ENCODE measurements at places on chromosomes 3 and 15. TPM values are rescaled to one million over a fixed set of nuclear protein-coding genes. Genes with fewer than 3 reads are reported as not detected.

Gene CHRM5
- total RNA-seq: not detected

DNA sequence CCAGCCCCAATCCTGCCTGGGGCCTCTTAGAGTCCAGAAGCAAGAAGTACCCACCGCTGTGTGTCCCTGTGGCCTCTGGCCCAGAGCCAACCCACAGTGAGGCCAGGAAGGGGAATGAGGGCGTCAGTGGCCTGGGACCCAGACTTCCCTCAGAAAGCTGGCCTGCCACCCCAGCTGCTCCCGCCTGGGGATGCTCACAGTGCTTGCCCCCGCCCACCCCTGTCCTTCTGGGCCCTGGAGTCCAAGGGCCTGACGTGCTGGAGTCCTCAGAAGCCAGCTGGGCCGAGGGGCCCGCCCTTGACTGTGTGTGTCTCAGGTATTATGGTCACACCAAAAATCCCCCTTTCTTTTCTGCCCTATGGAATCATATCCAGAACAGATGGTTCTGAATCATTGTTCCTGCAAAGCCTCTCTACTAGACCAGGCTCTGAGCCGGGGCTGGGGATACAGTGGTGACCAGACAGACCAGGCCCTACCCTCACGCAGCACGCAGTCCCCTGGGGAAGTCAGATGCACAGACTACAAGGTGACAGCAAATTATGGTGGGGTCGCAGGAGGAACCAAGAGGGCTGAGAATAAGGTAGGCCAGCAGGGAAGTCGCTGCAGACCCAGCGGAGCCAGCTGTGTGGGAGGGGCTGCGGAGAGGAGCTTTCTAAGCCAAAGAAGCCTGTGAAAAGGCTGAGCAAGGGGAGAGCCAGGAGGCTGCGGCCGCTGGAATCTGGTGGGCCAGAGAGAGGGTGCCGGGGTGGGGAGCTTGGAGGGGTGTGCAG is 99.1 kb downstream of the VGLL4 start:
- no peak for DNase-seq

- no peak for DNase-seq
Measured at GRCh38 chr3:3302964-3303363, 123.5 kb upstream of the CRBN start.

DNA sequence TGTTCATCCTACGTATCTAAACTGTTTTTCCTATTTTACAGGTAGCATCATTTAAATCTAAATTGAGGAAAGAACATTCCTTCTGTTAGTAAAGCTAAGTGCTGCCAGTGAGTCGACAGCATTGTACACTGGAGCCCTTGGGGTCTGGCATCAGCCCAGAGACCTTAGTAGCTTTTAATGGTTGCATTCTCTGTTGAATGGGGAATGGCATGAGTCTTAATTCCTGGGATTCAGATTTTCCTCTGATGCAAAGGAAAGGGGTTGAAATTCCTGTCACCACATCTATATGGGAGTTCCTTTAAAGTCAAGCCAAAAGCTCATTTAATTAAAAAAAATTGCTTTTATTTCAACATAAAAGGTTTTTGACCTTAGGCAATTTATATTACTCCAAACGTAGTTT is 148.4 kb upstream of the GBE1 start:
- no peak for DNase-seq

DNA sequence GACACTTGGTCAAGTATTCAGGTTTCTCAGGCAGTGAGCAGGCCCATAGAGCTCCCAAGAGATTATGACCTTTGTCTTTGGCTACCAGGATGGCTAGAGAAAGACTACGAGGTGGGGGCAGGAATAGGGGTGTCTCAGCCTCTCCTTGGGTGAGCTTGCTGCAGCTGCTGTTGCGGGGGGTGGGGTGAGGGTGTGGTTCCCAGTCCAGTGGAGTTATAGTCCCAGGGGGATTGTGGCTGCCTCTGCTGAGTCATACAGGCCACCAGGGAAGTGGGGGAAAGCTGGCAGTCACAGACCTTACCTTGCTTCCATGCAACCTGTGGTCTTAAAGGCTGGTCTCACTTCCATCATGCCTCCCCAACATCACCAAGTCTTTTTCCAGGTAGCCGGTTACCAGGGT is 31.7 kb downstream of the ATP2C1 start:
- no peak for DNase-seq

DNA sequence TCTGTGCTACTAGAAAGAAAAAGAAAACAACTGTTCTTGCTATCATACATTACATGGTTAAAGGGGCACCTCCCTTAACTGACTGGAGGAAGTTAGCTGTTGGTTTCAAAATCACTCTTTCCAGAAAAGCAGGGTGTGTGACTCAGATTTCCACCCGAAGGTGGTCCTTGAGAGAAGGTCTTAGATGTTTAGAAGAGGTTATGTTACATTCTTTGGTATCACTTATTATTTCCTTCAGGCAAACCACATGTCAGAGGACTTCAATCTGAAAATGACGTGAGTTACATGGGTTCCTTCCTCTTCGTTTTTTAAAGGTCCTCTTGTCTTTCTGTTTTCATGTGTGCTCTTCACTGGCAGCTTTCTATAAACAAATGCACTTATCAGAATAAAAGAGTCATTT is 307.9 kb upstream of the CBLB start:
- DNase-seq: no peak

Gene MUC13
- total RNA-seq: not detected

DNA sequence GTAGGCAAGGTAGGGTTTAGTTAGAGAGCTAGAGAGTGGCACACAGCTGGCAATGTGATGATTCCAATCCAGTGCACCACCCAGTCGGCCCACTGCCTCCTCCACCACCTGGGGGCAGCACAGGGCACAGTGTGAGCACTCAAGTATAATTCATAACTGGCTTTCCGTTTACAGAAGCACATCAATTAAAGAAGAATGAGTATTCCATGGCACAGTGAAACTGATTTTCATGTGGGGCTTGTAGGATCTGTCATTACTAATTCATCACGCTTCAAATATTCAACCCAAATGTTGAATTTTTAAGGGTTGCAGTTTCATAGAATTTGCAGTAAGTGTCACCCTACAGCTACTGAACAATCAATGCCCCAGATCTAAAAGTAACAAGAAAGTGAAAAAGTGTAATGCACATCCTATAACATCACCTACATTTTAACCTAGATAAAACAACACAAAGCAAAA is 149.9 kb downstream of the IGSF11 start:
- DNase-seq: peak; percentile 67

- DNase-seq: no peak
Measured at GRCh38 chr15:87817553-87817952, 439.0 kb downstream of the NTRK3 start.

DNA sequence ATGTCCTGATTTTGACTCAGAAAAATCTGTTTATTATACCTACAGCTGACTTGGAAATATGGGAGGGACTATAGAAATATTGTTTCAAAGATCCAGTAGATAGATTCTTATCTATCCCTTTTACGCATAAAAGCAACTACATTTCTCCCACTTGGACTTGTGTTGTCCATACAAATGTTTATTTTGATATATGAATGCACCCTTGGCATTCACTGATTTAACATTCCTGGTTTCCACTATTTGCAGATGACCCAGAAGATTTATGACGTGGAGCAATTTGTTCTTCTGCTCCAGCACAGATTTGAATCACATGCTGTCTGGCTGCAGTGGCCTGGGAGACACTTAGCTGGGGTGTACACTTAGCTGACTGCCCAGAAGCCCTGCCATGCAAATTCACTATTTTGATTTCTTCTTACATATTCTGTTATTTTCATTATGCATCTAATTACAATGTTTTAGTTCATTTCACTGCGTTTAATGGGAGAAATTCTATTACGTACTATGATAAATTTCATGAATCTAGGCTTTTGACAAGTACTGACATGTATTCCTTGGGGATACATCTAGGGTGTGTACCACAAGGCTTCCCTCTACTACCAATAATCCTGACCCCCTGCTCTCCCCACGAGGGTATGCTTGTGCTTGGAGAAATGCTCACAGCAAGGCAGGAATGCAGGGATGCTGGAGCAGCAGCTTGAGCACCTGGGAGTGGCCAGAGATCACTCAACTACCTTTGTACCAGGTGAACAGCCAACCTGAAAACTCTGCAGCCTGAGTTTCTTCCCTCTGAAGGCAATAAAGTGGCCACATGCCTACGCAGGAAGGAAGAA is 223.6 kb upstream of the TBL1XR1 start:
- DNase-seq: no peak

DNA sequence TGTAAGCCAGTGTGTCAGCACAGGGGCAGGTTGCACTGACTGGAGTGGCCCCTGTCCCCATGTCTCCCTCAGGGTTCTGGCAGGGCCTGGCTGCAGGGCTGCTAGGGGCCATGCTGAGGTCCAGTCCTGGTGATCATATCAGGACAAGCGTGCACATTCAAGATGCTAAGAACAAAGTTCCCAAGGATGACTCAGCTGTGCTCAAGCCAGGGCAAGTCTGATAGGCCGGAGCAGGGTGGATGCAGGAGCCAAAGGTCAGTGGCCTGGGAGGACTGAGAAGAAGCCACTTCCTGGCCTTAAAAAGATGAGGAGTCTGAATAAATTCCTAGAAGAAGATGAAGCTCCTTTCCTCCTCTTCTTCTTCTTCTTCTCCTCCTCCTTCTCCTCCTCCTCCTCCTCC is 353.2 kb downstream of the AGBL1 start:
- no peak for DNase-seq

All from omental fat pad (tissue), 4 donors.